Stimulated activated CD8-positive, alpha-beta memory T cell treated with anti-CD3 and anti-CD28 coated beads, Interleukin-4, amount 100 ng/mL, for 1 hour (primary cell): ENCODE measurements at places on chromosomes 6 and 20.

GRCh38 chr6:85362652-85363310 is 87.1 kb upstream of the NT5E start:
- DNase-seq = no peak

DNA sequence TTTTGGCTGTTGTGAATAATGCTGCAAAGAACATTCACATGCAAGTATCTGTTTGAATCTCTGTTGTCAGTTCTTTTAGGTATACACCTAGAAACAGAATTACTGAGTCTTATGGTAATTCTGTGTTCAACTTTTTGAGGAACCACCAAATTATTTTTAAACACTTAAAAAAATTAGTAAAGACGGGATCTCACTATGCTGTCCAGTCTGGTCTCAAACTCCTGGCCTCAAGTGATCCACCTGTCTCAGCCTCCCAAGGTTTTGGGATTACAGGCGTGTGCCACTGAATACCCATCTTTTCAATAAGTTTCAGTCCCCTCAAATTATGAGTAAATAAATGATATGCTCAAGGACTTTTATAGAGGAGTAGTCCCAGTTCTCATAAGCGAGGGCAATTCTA is 17.5 kb downstream of the SPATS1 start:
- no peak for DNase-seq

DNA sequence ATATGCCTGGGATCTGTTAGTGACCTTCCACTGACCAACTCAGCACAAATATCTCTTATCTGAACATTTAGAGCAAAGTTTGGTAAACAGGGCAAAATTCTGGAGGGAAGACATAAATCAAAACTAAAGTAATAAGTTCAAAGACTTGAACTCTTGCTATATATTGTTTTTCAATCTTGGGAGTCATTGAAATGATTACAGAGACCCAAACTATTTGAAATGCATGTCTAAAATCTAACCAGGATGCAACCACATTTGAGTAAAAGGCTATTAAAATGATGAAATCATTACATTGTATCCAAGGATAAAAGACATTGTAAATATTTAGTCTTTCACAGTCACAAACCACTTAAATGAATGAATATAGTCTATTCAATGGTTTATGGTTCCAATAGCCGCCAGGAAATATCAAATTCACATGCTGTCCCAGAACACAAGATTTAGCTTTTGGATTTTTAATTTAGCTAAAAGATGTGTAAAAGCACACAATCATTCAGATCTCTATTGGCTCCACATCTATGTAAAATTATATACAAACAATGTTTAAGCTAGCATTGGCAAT is 256.6 kb upstream of the EPHA7 start:
- DNase-seq = no peak

GRCh38 chr20:49675368-49676151 is 38.1 kb downstream of the B4GALT5 start:
- DNase-seq = no peak

GRCh38 chr6:6080975-6081374 is 74.2 kb upstream of the NRN1 start:
- no peak for DNase-seq

- DNase-seq = no peak
Observed at GRCh38 chr6:41963371-41963770, 21.8 kb upstream of the CCND3 start.

DNA sequence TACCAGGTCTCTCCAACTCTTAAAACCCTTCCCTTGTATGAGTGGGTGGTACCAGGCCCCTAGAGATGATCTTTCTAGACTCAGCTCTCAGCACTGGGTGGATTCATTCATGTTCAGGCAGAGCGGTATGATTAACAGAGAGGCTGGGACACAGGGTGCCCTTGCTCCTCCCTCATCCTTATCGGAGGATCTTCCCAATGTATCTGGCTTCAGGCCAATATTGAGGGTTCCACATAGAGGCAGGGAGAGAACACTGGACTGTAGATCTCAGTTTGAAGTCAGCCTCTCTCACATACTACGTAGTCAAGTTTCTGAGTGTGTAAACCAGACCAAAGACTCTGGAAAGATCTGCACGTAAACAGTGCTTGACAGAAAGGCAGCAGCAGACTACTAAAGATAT is 366.2 kb downstream of the DHX35 start:
- no peak for DNase-seq

DNA sequence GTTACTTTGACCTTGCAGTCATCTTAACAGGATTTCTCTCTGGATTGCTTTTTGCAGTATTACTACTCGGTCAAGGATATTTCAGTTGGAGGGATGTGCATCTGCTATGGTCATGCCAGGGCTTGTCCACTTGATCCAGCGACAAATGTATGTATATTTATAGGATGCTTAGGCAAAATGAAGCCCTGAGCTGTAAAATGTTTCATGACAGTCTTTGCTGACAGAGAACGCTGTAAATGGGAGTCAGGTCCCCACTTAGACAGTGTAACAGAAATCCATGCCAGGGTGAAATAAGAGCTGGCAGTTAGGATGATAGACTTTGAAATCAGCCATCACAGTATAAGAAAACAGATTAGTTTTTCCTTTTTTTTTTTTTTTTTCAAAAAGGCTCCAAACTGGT is 264.0 kb downstream of the LAMA2 start:
- no peak for DNase-seq

GRCh38 chr20:45432294-45432693 is 16.4 kb downstream of the PIGT start:
- no peak for DNase-seq

DNA sequence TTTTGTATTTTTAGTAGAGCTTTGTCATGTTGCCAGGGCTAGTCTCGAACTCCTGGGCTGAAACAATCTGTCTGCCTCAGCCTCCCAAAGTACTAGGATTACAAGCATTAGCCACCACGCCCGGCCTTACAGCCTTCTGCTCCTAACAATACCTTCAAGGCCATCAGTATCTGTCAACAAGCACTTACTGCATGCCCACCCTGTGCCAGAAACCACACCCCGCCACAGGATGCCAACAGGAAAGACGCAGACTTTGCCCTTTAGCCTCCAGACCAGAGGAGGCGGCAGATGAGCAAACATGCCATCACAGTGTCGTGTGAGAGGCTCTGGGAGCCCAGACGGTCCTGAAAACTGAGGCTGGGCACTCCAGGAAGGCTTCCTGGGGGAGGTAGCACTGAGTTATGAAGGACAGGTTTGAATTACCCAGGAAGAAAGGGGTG is 34.7 kb upstream of the TGM3 start:
- DNase-seq = no peak

DNA sequence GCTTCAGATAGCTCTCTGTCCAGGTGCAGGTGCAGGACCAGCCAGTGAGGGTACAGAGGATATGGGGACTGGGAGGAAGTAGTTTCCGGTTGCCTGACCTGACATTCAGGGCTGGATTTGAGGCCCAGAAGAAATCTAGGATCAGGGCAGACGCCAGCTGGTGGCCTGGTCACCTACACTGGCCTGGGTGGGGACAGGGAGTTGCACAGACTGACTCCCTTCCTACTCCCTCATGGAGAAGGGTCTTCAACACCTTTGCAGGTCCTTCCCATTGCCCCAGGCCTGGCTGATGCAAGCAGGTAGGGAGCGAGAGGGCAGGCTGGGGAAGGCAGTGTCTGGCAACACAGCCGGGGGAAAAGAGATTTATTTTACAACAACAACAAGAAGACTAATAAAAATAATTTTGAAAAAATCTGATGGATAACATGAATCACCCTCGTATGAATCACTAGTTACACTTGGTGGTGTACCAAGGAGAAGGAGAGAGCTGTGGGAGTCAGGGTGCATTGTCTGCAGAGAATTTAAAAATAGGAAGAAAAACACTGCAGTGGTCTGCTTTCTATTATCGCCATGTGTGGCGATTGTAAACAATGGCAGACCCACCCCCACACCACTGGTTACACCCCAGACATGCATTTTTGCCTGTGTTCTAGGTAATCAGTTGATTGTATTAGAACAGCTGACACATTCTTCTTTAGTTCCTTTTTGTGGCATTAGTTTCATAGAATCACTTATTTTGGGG is 62.3 kb upstream of the SNX9 start:
- DNase-seq = no peak

DNA sequence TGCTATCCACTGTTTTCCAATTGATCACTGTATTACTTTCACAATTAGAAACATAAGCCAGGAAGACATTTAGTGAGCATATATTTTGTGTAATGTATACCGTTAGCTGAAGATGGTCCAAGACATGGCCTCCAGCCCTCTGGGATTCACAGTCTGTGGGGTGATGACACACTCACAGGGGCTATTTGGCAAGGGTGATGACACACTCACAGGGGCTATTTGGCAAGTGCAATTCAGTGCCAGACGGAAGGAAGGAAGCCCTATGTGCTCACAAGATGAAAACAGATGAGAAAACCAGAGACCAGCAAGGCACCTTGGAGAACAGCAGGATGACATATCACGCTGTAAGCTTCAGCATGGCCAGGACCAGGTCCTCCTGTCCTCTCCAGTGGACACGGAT is 183.7 kb downstream of the MBOAT1 start:
- DNase-seq = no peak

DNA sequence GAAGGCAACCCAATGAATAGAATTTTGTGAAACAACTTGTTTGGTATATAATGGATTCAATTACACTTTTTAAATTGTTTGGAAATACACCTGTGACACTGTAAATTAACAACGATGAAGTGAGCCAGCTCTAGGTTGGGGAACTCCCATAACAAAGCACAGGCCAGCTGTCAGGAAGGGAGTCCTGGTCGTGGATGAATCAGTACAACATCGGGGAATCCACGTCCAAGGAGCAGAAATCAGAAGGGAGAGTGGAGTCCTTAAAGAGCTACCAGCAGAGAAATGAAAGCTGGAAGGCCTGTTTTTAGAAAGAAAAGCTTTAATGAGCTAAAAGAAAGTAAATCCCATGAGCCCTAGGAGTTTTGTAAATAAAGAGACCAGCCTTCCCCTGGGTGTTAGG is 223.1 kb upstream of the SLC35B3 start:
- no peak for DNase-seq

DNA sequence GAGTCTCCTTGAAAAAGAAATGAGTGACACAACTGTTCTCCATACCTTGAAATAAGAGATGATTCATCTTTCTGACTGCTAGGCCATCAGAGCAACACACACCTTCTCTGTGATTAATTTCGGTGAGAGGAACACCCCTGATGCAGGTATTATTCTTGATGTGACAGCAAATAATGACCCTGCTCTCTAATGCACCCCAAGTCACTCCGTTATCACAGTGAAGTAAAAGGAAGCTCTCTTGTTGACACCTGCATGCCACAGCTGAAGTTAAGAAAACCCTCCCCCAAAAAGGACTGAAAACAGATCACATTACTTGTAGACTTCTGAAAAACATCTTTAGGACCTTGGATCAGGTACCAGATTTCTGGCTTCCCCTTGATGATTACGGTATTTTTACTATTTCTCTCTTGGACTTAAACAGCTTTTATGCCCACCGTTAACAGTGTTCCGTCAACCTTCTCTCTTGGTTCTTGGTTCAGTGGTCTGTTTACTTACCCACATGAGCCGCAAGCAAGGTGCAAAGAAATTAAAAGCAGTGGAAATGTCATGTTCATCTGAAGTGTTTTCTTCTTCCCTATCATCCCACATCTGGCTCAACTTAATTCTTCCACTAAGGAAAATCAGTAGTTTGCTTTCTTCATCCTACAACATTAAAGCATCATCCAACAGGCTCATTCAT is 249.7 kb downstream of the GMPR start:
- no peak for DNase-seq

GRCh38 chr6:273551-274058 is 18.7 kb upstream of the DUSP22 start:
- DNase-seq = no peak

- no peak for DNase-seq
Observed at GRCh38 chr6:145621776-145622175, 113.5 kb downstream of the EPM2A start.

DNA sequence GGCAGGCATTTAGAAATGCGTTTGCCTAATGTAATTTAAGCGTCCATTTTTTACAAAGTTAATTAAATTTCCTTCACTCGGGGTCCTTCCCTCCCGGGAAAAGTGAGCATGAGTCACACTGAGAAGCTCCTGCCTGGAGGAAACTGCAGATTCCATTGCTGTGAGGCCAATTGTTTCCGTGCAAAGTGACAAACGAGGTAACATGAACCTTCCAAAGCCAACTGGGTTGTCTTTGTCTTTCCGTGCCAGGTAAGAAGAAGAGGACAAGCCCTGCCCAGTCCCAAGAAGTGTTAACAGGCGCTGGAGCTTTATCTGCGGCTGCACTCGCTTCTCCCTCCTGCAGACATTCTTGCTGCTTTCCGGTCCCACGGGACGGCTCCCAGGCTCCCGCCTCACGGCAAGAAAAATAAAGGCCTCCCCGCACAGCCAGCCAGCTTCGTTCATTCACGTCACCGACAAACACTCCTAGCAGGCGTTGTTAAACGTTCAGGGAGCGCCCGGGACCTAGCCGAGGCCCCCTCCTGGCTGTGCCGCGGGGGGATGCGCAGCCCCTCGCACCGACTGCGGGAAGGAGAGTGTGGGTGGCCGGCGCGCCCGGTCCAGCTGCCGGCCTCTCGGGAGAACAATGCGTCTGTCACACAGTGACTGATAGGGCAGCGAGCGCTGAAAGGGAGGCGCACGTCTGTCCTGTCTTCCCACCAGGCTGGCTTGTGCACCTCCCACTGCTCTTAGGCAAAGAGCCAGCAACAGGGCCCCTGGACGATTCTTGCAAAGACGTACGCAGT is 61.5 kb upstream of the HDDC2 start:
- no peak for DNase-seq

DNA sequence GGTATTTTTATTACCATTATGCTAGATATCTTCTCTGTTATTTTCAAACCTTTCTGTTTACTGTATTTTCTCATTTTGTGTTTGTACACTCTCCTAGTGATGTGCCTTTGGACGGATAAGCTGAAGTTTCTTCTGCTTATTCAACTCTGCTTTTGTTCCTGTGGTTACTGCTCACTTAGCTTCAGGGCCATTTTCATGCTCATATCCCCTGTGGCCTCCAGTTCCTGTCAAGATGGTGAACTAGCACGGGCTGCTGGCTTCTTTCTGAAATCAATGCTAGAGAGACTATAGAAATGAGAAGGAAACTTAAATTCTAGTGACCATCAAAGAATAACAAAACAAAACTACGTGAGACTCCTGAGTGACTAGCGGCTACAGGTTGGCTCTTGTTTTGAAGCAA is 6.8 kb upstream of the CST8 start:
- DNase-seq = no peak

DNA sequence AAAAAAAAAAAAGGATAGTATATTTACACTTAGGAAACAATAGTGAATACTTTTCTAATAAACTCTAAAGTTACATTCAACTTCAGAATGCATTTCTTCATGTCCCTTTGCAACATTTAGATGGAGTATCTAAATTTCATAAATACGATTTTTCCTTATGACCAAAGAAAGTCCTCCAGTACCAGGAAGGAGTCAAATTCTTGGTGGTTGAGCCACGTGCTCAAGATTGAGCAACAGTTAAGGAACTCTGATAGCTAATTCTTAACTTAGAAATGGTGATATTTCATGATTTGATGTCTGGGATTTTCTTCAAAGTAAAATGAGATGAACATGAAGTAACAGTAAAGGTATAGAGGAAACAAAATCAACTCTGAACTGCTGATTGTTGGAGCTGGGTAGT is 92.7 kb downstream of the SASH1 start:
- DNase-seq = no peak
